Mesangial cell (primary cell): ENCODE measurements at places on chromosomes 3 and 15. TPM values are rescaled to one million over a fixed set of nuclear protein-coding genes. Genes with fewer than 3 reads are reported as not detected.

SLC9C1 gene
- total RNA-seq, result not detected in 2 replicates

ATP8B4 gene
- total RNA-seq, result not detected in 2 replicates

TGM5 gene
- total RNA-seq, result not detected in 2 replicates

CCDC9B gene
- 7.0 and 13.4 TPM in 2 replicates for total RNA-seq

MNS1 gene
- 1.1 and 1.5 TPM in 2 replicates for total RNA-seq

AGBL1 gene
- total RNA-seq, result not detected in 2 replicates

HTD2 gene
- total RNA-seq, result 4.4 and 7.4 TPM in 2 replicates

UBA3 gene
- 42.1 and 42.2 TPM in 2 replicates for total RNA-seq

GABRG3 gene
- total RNA-seq, result not detected in 2 replicates

GHSR gene
- not detected in 2 replicates for total RNA-seq

AGTR1 gene
- total RNA-seq, result 0.13 and 0.16 TPM in 2 replicates

PLSCR4 gene
- total RNA-seq, result 2.9 and 4.3 TPM in 2 replicates

UROC1 gene
- total RNA-seq, result not detected in 2 replicates

ARID3B gene
- 3.7 and 7.0 TPM in 2 replicates for total RNA-seq

GUCA1C gene
- 1.3 TPM in 1 of 2 replicates, not detected in the other for total RNA-seq

CP gene
- total RNA-seq, result not detected in 2 replicates

FAM107A gene
- total RNA-seq, result 0.13 and 0.16 TPM in 2 replicates

CDHR4 gene
- not detected in 2 replicates for total RNA-seq

TTLL13 gene
- under 0.01 TPM in 1 of 2 replicates, not detected in the other for total RNA-seq

IQCF5 gene
- total RNA-seq, result not detected in 2 replicates

SI gene
- total RNA-seq, result not detected in 2 replicates

PLS1 gene
- 10.4 and 10.8 TPM in 2 replicates for total RNA-seq

DLL4 gene
- total RNA-seq, result 0.13 TPM in 1 of 2 replicates, not detected in the other

DIS3L gene
- total RNA-seq, result 9.0 and 13.9 TPM in 2 replicates

PDIA5 gene
- 20.3 and 28.0 TPM in 2 replicates for total RNA-seq

PLOD2 gene
- total RNA-seq, result 37.3 and 64.9 TPM in 2 replicates

ADAMTS7 gene
- 23.8 and 56.5 TPM in 2 replicates for total RNA-seq

SNUPN gene
- total RNA-seq, result 18.8 and 24.3 TPM in 2 replicates

CLDN16 gene
- 0.16 and 1.3 TPM in 2 replicates for total RNA-seq

GABRB3 gene
- total RNA-seq, result 0.16 and 2.4 TPM in 2 replicates

ACAN gene
- total RNA-seq, result 0.16 and 0.63 TPM in 2 replicates
